ENCODE measurements at places on chromosomes 3 and 15. TPM values are rescaled to one million over a fixed set of nuclear protein-coding genes. Genes with fewer than 3 reads are reported as not detected.

SLC6A11 gene
- total RNA-seq = not detected

SH2D7 gene
- total RNA-seq = not detected

DNA sequence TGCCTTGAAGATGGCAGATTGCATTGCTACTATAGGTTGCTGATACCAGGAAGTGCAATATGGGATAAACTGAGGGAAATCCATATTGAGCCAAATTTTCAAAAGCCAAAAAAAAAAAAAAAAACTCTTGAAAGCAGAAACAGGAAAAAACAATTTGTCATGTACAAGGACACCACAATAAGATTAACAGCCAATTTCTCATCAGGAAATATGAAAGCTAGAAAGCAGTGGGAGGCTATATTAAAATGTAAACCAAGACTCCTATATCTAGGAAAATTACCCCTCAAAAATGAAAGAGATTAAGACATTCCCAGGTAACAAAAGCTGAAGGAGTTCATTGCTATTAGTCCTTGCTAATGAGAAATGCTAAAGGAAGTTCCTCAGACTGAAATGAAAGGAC is 462.8 kb upstream of the DPH6 start:
- no peaks in the 10 kb centered on the region for H3K4me1 ChIP-seq
- no peak overlapping the region for H3K27ac ChIP-seq
- H3K36me3 ChIP-seq = no peaks in the 10 kb centered on the region
- no peaks in the 10 kb centered on the region for H3K27me3 ChIP-seq
- no peak for DNase-seq
- no peak overlapping the region for H3K4me3 ChIP-seq

DNA sequence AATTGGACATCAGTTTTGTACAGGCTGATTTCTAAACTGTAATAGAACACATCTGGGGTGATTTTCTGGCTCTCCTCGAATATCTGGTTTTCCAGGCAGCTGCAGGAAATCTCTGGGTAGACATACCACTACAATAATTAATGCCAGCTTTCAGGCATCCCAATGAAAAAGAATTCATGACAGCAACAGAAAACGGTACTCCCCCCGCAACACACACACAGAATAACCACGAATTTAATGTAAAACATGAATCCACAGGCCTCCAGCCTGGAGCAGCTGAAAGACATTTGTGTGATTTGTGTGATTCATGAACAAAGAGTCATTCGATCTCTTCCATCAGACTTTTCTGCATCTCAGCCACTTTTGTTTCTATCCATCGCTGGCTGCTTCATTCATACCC is 262.2 kb downstream of the MAGI1 start:
- no peak overlapping the region for H3K4me3 ChIP-seq
- no peak for DNase-seq
- H3K4me1 ChIP-seq = no peaks in the 10 kb centered on the region
- H3K36me3 ChIP-seq = no peaks in the 10 kb centered on the region

CPA3 gene
- total RNA-seq = not detected
